H4 (cell line): ENCODE measurements at places on chromosomes 2 and 18.
A peak's percentile ranks its signal among the peaks of the same experiment; 100 is the strongest.

GRCh38 chr2:54845094-54845493 is 121.6 kb downstream of the EML6 start:
- DNase-seq, result no peak

- DNase-seq, result no peak
These were observed 1233.2 kb upstream of the ZEB2 start for GRCh38 chr2:145753041-145753608.

DNA sequence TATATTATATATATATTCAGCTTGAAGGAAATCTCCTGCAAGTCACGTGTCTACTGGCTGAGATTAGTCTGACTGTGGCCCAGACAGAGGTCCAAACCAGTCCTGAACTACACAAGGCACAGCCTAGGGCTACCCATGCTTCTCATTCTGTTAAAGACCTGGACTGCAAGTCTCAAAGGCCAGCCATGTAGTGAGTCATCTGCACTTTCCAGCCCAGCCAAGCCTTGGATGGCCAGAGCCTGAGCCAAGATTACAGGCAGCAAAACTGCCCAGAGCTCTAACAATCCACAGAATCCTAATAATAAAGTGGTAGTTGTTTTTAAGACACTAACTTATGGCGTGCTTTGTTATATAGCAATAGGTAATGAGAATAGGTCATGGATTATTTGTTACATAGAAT is 259.6 kb downstream of the SS18 start:
- peak; percentile 14 for DNase-seq

DNA sequence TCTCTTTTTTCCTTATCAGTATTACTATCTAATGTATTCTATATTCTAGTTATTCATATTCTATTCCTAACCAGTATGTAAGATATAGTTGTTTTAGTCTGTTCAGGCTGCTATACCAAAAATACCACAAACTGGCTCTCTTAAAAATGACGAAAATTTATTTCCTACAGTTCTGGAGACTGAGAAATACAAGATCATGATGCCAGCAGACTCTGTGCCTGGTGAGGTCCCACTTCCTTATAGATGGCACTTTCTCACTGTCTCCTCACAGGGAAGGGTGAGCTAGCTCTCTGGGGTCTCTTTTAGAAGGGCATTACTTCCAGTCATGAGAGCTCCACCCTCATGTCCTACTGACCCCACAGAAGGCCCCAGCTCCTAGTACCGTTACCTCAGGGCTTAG is 4.8 kb upstream of the ARHGAP15 start:
- no peak for DNase-seq

- no peak for DNase-seq
These were observed 24.7 kb downstream of the IL1R2 start for GRCh38 chr2:102016399-102016955.

DNA sequence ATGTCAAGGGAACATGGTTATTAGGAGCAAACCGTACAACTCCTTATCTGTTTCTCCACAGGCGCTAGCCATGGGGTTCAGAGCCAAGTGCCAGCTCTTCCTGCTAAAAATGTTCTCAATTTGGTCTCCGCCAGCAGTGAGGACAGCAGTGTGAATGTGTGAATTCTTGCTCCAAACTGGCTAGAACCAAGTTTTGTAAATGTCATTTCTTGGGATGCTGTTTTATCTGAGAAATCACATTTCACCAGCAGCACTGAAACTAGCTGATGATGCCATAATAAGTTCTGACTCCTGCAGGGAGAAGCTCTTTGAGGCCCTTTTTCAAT is 140.6 kb upstream of the LGALSL start:
- no peak for DNase-seq

- DNase-seq, result no peak
These were observed 1073.4 kb upstream of the ZEB2 start for GRCh38 chr2:145593280-145593679.

DNA sequence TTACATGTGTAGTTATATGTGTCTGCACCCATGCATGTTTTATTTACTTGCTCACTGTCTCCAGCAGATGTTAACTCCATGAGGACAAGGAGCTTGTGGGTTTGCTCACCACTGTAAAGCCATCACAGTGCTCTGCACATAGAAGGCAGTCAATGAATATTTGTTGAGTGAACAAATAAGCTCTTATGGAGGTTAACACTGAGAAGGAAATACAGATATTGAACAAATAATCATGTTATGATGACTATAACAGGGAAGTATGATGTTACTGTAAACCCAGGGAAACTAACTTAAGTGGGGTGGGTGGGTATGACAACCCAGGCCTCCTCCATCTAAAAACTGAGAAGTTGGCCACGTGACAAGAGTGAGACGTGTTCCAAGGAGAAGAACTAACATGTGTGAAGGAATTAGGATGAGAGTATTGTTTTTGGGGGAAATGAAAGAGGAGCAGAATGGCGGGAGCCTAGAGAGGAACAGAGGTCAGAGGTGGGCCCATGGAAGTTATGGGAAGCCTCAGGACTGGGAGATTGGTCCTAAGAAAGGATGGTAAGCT is 6.0 kb upstream of the FAM117B start:
- no peak for DNase-seq

DNA sequence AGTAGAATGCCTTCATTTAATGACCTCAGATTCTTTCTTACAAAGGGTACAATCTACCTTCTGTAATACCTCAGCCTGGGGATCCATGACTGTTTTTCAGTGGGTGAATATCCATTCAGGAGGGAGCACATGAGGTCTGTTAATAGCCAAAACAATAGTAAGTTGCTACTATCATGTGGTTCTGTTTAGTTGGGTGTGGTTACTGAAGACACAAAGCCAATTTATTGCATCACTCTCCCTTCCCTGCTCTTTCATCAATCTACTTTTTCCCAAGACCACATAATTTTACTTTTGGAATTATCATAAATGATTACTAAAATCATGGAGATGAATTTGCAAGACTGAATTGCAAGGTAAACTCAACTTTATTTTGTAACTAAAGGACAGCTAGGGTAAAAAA is 254.2 kb downstream of the GALNT13 start:
- DNase-seq, result peak; percentile 13

- DNase-seq, result peak; percentile 34
These were observed 22.2 kb downstream of the TSN start for GRCh38 chr2:121777699-121778058.

DNA sequence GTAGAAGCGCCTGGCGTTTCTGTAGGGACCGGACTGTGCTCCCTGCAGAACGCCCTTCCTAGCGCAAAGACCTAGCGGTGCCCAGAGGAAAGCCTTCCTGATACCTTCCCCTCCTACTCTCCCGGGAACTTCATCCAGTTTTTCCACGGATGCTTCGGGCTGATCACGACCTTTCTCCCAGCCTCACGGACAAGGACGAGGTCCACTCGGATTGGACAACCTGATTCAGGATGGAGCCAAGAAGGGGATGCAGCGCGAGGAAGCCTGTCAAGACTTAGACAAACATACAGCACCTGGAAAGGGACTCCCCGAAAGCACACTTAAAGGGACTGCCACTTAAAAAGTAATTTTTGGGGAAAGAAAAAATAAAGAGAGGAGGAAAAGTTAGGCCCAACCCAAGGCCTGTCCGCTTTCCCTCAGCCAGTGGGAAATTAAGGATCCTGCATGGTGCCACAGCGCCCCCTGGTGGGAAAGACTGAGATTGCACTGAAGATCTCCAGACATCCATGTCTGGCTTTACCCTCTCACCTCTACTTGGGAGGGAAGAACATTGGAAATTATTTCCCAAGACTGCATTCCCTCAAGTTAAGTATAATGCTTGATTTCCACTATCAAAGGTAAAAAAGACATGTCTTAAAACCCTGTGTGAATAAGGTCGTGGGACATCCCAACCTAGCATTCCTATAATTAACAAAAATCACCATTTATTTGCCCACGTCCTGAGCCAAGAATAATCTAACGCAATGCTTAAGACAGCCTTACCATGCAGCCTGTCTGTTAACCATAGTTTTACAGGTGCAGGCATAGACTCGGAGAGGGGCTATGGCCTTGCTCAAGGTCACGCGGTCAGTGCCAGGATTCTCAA is 13.4 kb upstream of the COPS8 start:
- peak; percentile 37 for DNase-seq

GRCh38 chr2:46981662-46982350 is 66.2 kb upstream of the MCFD2 start:
- no peak for DNase-seq

DNA sequence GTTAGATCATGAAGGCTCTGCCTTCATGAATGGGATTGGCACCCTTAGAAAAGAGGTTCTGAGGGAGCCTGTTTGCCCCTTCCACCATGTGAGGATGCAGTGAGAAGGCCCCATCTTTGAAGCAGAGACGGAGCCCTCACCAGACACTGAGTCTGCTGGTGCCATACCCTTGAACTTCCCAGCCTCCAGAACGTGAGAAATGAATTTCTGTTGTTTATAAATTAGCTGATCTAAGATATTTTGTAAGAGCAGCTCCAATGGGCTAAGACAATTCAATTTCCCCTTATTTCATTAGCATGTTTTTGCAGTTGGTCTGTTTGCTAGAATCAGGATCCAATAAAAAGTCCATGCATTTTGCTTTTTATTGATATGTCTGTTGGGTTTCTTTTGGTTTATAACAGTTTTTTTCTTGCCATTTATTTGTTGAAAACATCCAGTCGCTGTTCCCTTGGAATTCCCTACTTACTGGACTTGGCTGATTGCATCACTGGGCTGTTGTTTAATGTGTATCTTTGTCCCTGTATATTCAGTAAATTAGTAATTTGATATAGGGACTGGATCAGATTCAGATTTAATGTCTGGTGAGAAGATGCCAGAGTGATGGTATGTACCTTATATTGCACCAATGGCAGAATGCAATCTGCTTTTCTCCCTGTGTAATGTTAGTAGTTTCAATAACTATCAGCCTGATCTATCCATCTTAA is 24.0 kb upstream of the GREB1 start:
- DNase-seq, result no peak

- peak; percentile 39 for DNase-seq
These were observed 1.6 kb downstream of the EHD3 start for GRCh38 chr2:31235504-31235902.

DNA sequence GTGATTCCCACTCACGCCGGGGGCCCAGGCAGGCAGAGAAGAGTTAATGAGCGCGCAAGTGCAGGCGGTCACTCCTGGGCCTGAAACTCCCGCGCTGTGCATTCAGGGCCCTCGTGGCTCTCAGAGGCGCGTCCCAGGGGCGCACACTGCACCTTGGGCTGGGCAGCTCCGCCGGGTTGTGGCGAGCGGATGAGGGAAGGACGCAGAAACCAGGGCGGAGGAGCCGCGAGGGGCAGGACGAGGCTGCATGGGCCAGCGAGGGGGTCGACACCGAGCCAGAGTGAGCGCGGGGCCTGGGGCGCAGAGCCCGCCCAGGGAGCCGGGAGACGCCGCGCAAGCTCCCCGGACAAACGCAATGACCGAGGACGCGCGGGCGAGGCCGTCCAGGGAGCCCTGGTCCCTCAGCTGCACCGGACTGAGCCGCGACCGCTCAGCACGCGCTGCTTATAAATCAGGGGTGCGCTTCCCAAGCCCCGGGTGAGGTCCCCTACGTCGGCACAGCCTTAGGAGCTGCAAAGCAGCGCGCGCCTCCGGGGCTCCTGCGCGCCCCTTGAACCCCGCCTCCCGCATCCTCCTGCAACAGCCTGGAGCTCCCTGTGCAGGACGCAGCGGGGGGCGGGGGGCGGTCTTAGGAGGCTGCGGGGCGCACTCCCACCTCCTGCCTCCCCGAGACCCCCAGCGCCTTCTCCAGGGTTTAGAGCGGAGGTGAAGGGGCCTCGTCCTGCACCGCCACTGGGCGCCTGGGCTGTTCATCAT is 180.2 kb upstream of the ALKAL2 start:
- no peak for DNase-seq

DNA sequence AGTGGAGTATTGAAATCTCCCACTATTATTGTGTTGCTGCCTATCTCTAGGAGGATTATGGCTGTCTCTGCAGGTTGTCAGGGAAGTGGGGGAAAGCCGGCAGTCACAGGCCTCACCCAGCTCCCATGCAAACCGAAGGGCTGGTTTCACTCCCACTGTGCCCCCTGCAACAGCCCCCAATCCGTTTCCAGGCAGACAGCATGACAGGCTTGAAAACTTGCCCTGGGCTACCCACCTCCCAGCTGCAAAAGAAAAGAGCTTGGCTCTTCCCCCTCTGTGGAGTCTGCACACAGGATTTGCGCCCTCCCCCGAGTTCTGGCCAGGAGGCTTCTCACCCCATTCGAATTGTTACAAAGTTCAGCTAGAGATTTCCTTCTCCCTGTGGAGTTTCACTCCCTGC is 87.4 kb upstream of the MSTN start:
- DNase-seq, result no peak

GRCh38 chr2:216328347-216328746 is 43.9 kb downstream of the MARCHF4 start:
- DNase-seq, result no peak

GRCh38 chr2:98311771-98312545 is 34.3 kb upstream of the CNGA3 start:
- DNase-seq, result no peak

- DNase-seq, result no peak
These were observed 89.4 kb upstream of the CDH7 start for GRCh38 chr18:65661391-65661790.

DNA sequence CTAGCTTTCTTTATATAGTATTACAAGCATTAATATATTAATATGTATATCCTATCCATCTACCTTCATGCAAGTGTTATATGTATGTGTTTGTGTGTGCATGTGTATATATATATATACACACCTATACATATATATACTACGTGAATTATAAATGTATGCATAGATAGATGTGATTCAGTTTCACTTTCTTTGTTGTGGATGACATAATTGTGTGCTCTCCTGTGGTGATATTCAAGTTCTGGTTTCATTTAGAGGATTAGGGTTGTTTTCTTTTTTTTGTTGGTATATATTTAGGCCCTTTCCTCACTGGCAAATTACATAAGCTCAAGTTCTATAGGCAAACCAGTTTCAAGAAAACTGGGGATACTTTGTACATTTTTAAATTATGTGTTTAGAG is 225.7 kb upstream of the FANCL start:
- no peak for DNase-seq

- DNase-seq, result no peak
These were observed 39.2 kb downstream of the WDR33 start for GRCh38 chr2:127771756-127772155.

DNA sequence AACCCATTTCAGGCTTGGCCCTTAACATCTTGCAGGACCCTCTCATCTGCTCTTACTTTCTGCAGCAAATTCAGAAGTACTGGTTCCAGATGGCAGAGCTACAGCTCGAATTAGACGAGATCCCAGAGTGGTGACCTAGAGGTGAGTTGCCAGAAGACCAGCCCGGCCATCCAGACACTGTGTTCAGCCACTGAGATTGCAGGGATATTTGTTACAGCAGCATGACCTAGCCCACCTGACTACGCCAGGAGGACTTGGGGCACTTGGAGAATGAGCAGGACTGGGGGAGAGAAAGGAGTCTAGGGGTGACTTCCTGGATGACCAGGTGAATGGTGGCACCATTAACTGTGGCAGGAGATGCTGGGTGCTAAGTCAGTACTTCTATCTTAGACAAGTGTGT is 67.2 kb upstream of the ID2 start:
- no peak for DNase-seq

- peak; percentile 52 for DNase-seq
These were observed 3.8 kb upstream of the SESTD1 start for GRCh38 chr2:179268277-179268925.
